D341Med (cell line): ENCODE measurements at places on chromosomes 13 and 19.

GRCh38 chr13:33108620-33109019, 92.4 kb downstream of the KL start:
- DNase-seq: no peak

DNA sequence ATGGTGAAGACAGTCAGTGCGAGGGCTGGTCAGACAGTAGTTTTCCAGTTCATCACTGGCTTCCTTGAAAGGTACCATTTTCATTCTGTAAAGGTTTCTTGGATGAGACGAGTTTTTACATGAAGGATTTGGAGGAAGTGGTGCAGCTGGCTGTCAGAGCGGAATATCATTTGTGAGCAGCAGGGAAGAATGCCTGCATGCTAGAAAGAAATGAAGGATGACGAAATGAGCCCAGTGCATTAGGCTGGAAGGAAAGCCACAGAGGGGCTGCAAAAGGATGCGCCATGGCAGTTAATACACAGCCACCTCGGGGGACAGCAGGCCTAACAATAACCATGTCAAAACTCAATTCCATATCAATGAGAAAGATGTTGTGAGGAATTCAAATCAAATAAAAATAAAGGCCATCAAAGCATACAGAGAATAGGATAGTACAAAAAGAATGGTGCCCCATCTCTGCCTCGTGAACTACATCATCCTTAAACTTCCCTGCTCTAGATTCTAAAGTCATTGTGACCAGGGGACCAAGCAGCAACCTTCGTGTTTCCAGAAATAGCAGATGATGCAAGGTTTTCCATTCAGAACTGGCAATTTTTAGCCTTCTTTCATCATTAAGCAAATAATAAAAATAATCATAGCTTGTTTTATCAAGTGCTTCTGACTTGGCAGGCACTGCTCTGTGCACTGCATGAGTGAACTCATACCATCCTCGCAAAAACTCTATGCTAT, 504.2 kb downstream of the RFC3 start:
- no peak for DNase-seq

GRCh38 chr19:47226426-47227351, 4.3 kb downstream of the BBC3 start:
- DNase-seq: no peak

- DNase-seq: peak; percentile 52
Observed at GRCh38 chr19:48613024-48613851, 1.6 kb downstream of the FAM83E start.

- no peak for DNase-seq
Observed at GRCh38 chr13:73683746-73684145, 450.5 kb downstream of the KLF12 start.

GRCh38 chr13:92488249-92488852, 738.3 kb upstream of the GPC6 start:
- DNase-seq: no peak

- DNase-seq: no peak
Observed at GRCh38 chr13:51557875-51558612, 26.2 kb upstream of the WDFY2 start.

DNA sequence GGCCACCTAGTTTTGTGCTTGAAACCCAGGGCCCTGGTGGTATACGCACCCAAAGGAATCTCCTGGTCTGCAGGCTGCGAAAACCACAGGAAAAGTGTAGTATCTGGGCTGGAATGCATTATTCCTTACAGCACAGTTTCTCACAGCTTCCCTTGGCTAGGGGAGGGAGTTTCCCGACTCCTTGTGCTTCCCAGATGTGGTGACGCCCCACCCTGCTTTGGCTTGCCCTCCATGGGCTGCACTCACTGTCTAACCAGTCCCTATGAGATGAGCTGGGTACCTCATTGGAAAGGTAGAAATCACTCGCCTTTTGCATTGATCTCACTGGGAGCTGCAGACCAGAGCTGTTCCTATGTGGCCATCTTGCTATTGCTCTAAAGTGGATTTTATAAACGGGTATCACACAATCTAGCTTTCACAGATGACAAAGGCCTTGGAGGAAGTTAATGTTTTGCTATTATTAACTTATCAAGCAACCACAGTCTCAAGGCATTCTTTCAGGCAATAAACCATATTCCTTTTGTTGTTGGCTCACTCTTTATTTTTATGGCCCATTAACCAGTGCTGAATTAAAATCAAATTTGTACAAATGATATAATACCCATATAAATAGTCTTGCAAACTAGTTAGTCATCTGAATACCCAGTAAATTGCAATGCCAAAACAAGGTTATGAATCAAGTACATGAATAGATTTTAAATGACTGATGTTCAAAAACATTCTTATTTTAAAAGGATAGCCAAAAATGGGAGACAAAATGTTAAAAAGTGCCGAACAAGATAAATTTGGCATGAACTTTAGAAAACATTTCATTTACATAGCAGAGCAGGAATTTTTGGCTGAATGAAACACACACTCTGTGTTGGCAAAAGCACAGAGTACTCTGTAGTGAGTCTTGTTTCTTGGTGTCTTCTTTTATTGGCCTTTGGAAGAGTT, 475.4 kb upstream of the ARGLU1 start:
- no peak for DNase-seq

DNA sequence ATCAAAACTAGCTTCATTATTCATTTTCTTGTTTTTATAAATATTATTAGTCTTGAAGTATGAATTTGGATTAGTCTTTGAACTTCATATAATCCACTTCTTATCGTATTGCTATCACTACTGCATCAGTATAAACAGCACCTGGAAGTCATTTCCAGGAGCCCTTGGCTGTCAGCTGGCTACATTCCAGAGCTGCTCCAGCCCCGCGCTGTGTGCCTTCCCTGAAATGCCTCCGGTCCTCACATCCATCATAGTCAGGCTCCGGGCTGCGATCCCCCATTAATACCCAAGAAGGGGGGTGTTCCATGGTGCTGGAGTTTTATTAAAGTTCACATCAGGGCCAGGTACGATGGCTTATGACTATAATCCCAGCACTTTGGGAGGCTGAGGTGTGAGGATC, 124.3 kb upstream of the GJB6 start:
- no peak for DNase-seq

- DNase-seq: no peak
Observed at GRCh38 chr13:48653472-48653939, at the start of gene CYSLTR2. TSS of gene CYSLTR2 (plus strand) at chr13:48653929. CDS start at chr13:48706818, 52,889 bp downstream.

DNA sequence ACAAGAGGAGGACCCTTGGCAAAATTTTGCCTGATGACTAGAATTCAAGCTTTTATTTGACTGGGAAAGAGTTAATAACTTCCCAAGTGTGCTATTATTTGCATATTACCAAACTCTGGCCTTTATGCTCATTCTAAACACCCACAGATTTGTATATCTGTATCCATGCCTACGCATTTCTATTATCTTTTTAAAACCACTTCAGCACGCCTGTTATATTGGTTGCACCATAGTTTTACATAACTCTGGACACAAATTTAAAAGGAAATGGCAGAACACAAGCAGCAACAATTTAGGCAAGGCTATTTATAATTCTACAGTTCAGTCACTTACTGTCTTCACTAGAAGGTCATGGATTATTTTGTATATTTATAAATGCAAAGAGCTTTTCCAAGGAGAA, 3.7 kb upstream of the RASL11A start:
- DNase-seq: no peak

- no peak for DNase-seq
Observed at GRCh38 chr19:55594996-55595545, 4.2 kb downstream of the FIZ1 start.

GRCh38 chr13:31996601-31997000, 35.0 kb upstream of the FRY start:
- DNase-seq: no peak

DNA sequence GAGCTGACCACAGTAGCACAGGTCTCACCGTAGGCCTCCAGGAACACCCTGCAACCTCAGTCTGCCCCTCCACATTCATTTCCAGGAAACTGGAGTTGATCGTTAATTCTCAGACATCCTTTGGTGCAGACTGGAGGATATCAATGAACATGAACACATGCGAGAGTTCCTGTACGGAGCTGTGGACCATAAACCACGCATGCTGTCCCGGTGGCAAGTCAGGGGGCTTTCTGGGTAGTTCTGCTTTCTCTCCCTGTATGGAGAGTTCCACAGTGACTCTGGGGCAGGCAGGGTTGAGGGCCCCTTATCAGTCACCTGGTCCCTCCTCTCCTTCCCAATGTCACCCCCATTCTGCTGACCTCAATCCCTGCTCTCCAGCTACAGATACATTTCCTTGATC, 55.5 kb upstream of the URI1 start:
- DNase-seq: no peak

GRCh38 chr19:28793391-28794168, 419.4 kb downstream of the UQCRFS1 start:
- DNase-seq: no peak
